ENCODE measurements at places on chromosomes 1 and 21.

GRCh38 chr1:100778748-100779147 lies 59.2 kb downstream of the VCAM1 start:
- no peak for DNase-seq

- no peak for DNase-seq
Observed at GRCh38 chr1:104172243-104172681, 422.6 kb downstream of the AMY1C start.

- no peak for DNase-seq
Observed at GRCh38 chr1:47655521-47656300, 217.9 kb downstream of the FOXD2 start.

DNA sequence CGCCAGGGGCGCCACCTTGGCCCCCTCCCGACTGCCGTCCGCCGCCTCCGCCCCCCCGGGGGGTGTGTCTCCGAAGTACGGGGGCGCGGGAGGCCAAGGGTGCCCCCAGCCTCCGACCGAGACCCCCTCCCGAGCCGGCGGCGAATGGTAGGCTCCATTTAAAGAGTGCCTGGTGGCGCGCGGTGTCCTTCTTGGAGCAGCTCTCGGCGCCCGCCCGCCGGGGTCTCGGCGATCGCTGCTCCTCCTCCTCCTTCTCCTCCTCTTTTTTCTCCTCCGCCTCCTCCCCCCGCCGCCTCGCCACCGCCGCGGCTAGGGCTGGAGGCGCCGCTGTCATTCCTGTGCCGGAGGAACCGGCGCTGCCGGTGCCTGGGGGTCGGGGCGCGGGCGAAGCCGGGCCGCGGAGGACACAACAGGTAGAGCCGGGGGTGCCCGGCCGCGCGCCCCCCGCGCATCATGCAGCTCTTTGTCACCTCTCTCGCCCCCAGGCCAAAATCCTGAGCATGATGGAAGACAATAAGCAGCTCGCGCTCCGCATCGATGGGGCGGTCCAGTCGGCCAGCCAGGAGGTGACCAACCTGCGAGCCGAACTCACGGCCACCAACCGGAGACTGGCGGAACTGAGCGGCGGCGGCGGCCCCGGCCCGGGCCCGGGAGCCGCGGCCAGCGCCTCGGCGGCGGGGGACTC lies at the start of gene KAZN:
TSS of gene KAZN (plus strand) at position 188 of the 685 bp plus-strand sequence.
- DNase-seq, result no peak

DNA sequence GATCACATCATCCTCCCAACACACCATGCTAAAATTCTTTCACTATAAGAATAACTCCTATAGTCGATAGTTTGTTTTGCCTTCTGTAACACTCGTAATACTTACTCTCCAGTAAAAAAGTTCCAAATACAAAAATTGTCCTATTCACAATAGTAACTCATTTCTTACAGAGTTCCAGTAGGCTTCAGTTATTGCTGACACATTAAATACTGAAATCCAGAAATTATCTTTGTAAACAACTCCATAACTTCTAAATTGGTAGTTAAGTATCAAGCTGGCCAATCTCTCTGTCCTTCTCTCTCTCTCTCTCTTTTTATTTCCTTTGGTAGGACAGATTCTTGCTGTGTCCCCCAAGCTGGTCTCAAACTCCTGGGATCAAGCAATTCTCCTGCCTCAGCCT lies 49.6 kb upstream of the FOXD3 start:
- DNase-seq, result no peak

All from stimulated activated CD4-positive, alpha-beta T cell treated with anti-CD3 and anti-CD28 coated beads, Interleukin-12 subunit alpha, Interleukin-12 subunit beta, amount 100 ng/mL, for 48 hours (primary cell).